ENCODE measurements at places on chromosomes 12 and 14. TPM values are rescaled to one million over a fixed set of nuclear protein-coding genes. Genes with fewer than 3 reads are reported as not detected.

- DNase-seq, result no peak
These were observed 217.8 kb downstream of the TMEM117 start for GRCh38 chr12:44053549-44054127.

RTL1 gene
- not detected for total RNA-seq

- no peak for DNase-seq
These were observed 271.9 kb upstream of the PDE3A start for GRCh38 chr12:20096430-20096829.

SRSF9 gene
- total RNA-seq, result 59.9 TPM

STYX gene
- 10.7 TPM for total RNA-seq

RPGRIP1 gene
- 0.40 TPM for total RNA-seq

DNA sequence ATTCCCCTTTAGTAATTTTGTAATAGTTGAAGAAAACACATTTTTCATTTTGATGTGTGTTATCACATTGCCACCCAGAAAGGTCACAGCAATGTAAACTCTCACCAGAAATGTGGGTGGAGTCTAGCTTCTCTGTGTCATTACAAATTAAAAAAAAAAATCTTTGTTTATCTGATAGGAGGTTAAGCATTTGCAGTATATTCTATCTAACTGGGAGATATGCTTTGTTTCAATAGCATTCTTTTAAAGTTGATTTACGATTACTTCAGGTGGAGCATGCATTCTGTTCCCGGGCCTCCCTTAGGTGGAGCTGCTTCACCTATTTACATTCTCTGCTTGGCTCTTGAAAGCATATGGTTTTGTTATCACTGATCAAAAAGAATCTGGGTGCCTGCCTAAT is 7.8 kb downstream of the ADIPOR2 start:
- no peak for DNase-seq

DNA sequence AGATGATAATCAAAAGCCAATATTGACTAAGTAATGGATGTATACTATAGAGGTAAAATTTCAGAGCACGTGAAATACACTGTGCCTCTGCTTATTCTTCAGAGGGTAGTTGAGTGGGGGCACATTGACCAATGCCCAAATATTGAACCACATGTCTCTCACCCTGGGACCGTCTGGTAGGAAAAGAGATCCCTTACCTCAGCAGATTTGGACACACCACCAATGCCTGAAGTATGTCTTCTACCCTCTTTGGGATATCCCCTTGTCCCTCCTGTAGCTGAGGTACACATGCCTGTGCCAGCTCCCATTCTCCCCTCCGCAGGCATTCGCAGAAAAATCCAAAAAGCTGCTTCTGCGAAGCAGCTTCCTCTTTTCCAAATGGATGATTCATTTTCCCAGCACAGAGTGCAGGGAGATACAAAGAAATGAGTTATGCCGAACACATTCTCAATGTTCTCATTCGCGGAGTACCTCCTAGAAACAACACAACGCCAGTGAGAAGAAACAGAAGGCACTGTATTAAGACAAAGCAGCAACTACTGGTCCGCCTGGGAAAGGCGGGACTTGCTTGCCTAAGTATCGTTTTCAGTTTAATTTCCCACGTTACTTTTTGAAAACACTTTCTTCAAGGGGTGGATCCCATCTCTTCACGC is 691 bp downstream of the ZFYVE26 start:
- DNase-seq, result no peak

TDRD9 gene
- total RNA-seq, result not detected

GRCh38 chr12:2484141-2484776 is 310.5 kb upstream of the FKBP4 start:
- no peak for DNase-seq

GRCh38 chr12:111434049-111434448 is 28.3 kb downstream of the SH2B3 start:
- DNase-seq, result no peak

GRCh38 chr12:113435367-113435766 is 13.2 kb downstream of the SDSL start:
- DNase-seq, result no peak

- DNase-seq, result no peak
These were observed 116.1 kb downstream of the DUSP6 start for GRCh38 chr12:89236237-89236636.

HOTAIR gene
- 1.4 TPM for total RNA-seq

KERA gene
- total RNA-seq, result not detected

GRCh38 chr14:91252871-91253794 is 8.6 kb upstream of the GPR68 start:
- peak; percentile 74 for DNase-seq

GCH1 gene
- 27.5 TPM for total RNA-seq

Measured in Peyer's patch (tissue), 4 donors.